ENCODE measurements at places on chromosomes 3 and 15. TPM values are rescaled to one million over a fixed set of nuclear protein-coding genes. Genes with fewer than 3 reads are reported as not detected.

- no peak for DNase-seq
- no peaks in the 10 kb centered on the region for H3K36me3 ChIP-seq
- no peak overlapping the region for H3K4me3 ChIP-seq
- no peaks in the 10 kb centered on the region for H3K27me3 ChIP-seq
These were observed 68.8 kb upstream of the GSK3B start for GRCh38 chr3:120163026-120163425.

DNA sequence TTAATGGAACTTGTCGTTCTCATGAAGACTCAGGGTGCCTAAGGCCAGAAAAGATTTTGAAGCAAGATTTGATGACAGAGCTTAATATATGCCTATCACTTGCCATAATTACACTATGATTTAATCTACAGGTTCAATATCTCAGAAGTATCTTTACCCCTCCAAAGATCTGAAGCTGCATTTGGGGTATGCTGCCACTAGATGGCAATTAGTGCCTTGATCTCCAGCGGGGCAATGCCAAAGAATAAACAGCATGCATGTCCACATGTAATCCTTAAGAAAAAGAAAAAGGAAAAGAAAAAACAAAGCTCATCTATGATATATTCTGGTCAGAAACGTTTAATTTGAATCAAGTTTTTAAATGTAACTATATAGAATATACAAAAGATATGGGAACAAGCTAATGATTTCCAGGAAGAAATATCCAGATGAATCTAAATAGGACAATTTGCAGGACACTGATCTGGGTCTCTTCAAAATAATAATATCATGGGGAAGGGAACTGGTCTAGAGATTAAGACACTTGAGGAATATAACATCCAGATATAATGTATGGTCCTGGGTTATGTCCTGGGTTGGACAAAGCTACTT, 55.0 kb upstream of the SOX14 start:
- no peaks in the 10 kb centered on the region for H3K4me1 ChIP-seq
- DNase-seq = no peak
- H3K4me3 ChIP-seq = no peak overlapping the region
- no peaks in the 10 kb centered on the region for H3K36me3 ChIP-seq
- H3K27me3 ChIP-seq = no peaks in the 10 kb centered on the region

DNA sequence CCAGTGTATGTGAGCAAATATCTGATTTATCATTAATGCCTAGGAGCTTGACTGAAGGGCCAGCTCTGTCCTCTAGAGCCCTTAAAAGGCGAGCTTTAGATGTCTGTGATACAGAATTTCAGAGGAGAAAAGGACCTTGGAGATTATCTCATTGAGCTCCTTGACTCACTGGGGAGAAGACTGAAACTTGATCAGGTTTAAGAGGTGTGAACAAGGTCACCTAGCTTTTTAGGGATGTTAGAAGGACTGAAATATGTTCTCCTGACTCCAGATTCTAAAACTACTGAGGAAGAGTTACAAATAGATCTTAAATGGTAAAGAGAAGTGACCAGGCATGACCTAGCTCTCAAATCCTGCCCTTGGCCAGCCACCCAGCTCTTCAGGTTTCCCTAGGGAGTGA, 193.7 kb upstream of the BHLHE40 start:
- no peaks in the 10 kb centered on the region for H3K27me3 ChIP-seq
- no peak for DNase-seq
- H3K27ac ChIP-seq = no peak overlapping the region
- no peak overlapping the region for H3K4me3 ChIP-seq
- no peaks in the 10 kb centered on the region for H3K36me3 ChIP-seq

DNA sequence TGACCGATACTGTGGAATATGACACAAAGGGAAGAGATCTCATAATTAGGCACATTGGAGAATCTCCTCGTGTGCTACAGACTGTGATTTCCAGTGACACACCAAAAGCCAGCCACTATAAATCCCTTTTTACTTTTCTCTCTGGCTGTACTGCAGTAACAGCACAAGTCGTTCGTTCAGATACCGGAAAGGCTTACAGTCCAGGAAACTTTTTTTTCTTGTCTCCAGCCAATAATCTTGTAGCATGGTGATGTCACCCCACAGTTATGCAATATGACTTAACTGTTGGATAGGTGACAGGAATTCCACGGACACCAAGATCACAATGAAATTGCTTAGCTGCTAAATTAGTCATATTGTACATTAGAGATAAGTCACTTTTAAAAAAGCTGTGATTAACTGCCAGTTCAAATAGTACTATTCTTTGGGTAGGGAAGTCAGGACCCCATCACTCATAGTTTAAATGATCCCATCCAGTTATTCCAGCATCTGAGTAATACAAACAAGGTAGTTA, 36.3 kb upstream of the TSC22D2 start:
- H3K27ac ChIP-seq = peak overlapping the region; percentile 61
- DNase-seq = peak; percentile 68
- no peaks in the 10 kb centered on the region for H3K36me3 ChIP-seq
- H3K27me3 ChIP-seq = no peaks in the 10 kb centered on the region
- no peaks in the 10 kb centered on the region for H3K4me1 ChIP-seq

DNA sequence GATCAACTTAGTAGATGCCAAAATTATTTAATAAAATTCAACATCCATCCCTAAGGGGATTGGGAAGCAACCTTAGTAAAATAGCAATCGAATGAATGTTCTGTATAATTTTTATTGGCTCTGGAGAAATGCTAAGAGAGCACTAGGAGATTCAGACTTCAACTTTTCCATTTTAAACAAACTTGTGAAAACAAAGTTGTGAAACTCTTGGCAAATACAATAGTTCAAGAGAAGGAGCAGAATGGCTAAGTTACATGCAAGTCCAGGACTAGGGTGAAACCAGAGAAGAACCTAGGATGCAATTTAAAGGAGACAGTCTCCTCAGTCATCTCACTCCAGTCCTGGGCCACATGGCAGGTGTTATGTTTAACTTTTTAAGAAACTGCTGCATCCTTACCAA, 16.7 kb upstream of the ZNF280D start:
- H3K36me3 ChIP-seq = no peaks in the 10 kb centered on the region
- DNase-seq = no peak
- H3K27ac ChIP-seq = no peak overlapping the region
- no peaks in the 10 kb centered on the region for H3K27me3 ChIP-seq

GRCh38 chr3:48428088-48428571, 1.8 kb downstream of the PLXNB1 start:
- peak overlapping the region; percentile 89 for H3K27ac ChIP-seq
- DNase-seq = no peak
- H3K4me3 ChIP-seq = peak overlapping the region; percentile 73
- peaks cover 18% of the 10 kb centered on the region for H3K4me1 ChIP-seq
- H3K36me3 ChIP-seq = no peaks in the 10 kb centered on the region

DNA sequence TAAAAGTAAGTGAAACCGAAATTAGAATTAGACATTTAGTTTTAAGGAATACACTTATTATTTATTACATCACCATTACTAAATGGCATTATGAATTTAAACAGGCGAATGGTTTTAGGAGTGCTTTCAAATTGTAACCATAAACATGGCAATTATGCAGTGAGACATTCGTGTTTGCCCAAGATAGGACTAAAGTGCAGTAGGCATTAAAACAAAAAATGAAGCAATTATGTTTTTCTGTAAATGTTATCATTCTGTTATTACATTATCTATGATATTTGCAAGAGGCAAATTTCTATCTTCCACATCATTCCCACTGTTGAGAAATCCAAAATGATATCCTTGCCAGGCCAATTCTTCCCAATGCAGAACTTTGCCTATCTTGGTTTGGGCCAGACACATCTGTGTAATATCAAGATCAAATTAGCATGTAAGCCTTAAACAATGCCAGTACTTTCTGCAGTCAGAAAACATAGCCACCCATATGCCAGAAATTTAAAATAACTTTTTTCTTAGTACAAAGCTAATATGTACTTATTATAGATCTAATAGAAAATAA, 156.9 kb downstream of the ATP8B4 start:
- H3K27me3 ChIP-seq = no peaks in the 10 kb centered on the region
- H3K4me3 ChIP-seq = no peak overlapping the region
- no peaks in the 10 kb centered on the region for H3K36me3 ChIP-seq

DNA sequence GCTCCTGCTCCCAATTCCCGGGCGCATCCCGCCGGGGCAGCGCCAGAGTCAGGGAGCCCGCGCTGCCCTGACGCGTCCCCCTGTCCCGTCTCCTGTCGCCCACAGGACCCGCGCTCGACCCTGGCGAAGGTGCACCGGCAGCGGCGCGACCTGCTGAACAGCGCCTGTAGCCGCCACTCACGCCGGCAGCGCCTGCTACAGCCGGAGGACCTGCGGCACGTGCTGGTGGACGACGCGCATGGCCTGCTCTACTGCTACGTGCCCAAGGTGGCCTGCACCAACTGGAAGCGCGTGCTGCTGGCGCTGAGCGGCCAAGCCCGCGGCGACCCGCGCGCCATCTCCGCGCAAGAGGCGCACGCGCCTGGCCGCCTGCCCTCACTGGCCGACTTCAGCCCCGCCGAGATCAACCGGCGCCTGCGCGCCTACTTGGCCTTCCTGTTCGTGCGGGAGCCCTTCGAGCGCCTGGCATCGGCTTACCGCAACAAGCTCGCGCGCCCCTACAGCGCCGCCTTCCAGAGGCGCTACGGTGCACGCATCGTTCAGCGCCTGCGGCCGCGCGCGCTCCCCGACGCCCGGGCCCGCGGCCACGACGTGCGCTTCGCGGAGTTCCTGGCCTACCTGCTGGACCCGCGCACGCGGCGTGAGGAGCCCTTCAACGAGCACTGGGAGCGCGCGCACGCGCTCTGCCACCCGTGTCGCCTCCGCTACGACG, 16.9 kb downstream of the C3orf22 start:
- H3K4me3 ChIP-seq = no peak overlapping the region
- H3K36me3 ChIP-seq = no peaks in the 10 kb centered on the region
- peak; percentile 5 for DNase-seq
- H3K27ac ChIP-seq = no peak overlapping the region
- no peaks in the 10 kb centered on the region for H3K4me1 ChIP-seq

- H3K27ac ChIP-seq = no peak overlapping the region
- H3K4me1 ChIP-seq = no peaks in the 10 kb centered on the region
- no peak for DNase-seq
- no peak overlapping the region for H3K4me3 ChIP-seq
- H3K27me3 ChIP-seq = no peaks in the 10 kb centered on the region
These were observed 81.1 kb upstream of the MFGE8 start for GRCh38 chr15:88994286-88994685.

- no peak overlapping the region for H3K27ac ChIP-seq
- no peaks in the 10 kb centered on the region for H3K4me1 ChIP-seq
- no peaks in the 10 kb centered on the region for H3K36me3 ChIP-seq
- H3K4me3 ChIP-seq = no peak overlapping the region
- DNase-seq = no peak
These were observed 32.6 kb downstream of the MB21D2 start for GRCh38 chr3:192884777-192885773.

GRCh38 chr3:111910806-111911205, 51.7 kb downstream of the PHLDB2 start:
- H3K27ac ChIP-seq = no peak overlapping the region
- no peaks in the 10 kb centered on the region for H3K36me3 ChIP-seq
- no peak overlapping the region for H3K4me3 ChIP-seq
- no peaks in the 10 kb centered on the region for H3K4me1 ChIP-seq

DNA sequence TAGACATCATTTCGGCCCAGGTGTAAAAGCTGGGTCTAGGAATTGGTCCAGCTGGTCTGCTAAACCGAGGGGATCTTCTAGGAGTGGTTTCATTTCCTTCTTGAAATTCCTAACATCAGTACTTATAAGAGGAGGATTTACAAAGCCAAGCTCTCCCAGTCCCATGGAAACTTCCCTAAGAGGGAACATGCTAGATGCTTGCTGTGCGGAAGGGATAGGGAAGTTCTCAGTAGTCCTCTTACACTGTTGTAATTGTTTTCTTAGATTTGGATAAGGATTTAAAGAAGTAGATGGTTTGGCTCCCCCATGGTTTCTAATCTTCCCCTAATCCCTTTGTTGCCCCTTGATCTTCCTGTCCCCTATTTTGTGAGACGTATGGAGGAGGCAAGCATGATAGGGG, 89.7 kb upstream of the XCR1 start:
- H3K27ac ChIP-seq = peak overlapping the region; percentile 0
- H3K27me3 ChIP-seq = no peaks in the 10 kb centered on the region
- H3K36me3 ChIP-seq = no peaks in the 10 kb centered on the region
- no peak for DNase-seq
- H3K4me3 ChIP-seq = no peak overlapping the region

- H3K27ac ChIP-seq = no peak overlapping the region
- H3K4me3 ChIP-seq = no peak overlapping the region
- no peaks in the 10 kb centered on the region for H3K27me3 ChIP-seq
- H3K36me3 ChIP-seq = no peaks in the 10 kb centered on the region
- no peak for DNase-seq
These were observed 382.3 kb upstream of the SEMA6D start for GRCh38 chr15:47334805-47335535.

DNA sequence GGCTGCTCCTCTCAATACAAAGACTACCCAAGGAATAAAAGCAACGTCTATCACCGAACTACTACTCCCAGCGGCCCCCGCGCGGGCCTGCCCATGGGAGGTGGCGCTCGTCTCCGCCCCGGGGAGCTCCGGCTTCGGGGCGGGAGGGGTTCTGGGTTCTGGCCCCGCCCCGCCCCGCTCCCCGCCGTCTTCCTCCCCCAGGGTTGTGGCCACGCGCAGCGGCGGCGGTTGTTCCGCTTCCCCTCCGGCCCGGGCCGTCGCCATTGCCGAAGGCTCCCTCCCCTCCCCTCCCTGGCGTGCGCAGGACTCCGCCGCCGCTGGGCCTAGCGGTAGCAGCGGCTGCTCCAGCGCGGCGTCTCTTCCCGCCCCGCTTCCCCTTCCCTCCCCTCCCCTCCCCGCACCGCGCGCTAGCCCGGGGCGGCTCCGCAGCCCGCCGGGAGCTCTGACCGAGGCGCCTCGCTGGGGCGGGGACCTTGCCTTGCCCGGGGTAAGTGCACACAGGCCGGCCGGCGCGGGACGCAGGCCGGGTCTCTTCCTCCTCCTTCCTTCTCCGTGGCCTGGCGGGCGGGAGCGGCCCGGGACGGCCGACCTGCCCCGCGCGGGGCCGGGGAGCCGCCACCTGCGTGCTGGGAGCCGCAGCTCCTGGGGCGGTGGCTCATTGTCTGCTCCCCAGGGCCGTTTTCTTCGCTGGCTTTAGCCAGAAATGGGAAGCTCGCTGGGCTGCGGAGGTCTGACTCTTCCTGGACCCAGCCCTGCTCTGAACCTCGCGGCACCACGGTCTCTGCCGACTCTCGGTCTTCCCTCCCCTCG, at the start of gene PAK2:
PAK2 (plus strand) TSS at position 187 of the 810 bp plus-strand sequence. CDS start 42,790 bp downstream, outside the sequence.
- H3K27ac ChIP-seq = peak within 1 kb of the TSS; percentile 100
- DNase-seq = peak; percentile 96
- no peaks in the 10 kb centered on the region for H3K4me1 ChIP-seq
- H3K36me3 ChIP-seq = no peaks in the 10 kb centered on the region
- peak within 1 kb of the TSS; percentile 93 for H3K4me3 ChIP-seq

- no peaks in the 10 kb centered on the region for H3K27me3 ChIP-seq
- no peak for DNase-seq
- H3K36me3 ChIP-seq = peaks cover 34% of the 10 kb centered on the region
- no peak overlapping the region for H3K4me3 ChIP-seq
- H3K27ac ChIP-seq = no peak overlapping the region
These were observed 1.3 kb downstream of the PSMD2 start for GRCh38 chr3:184300378-184300720.

GRCh38 chr15:57607570-57608000, 15.9 kb downstream of the MYZAP start:
- peak; percentile 88 for DNase-seq
- H3K4me3 ChIP-seq = no peak overlapping the region
- H3K36me3 ChIP-seq = no peaks in the 10 kb centered on the region

- H3K27ac ChIP-seq = no peak overlapping the region
- no peaks in the 10 kb centered on the region for H3K4me1 ChIP-seq
- H3K36me3 ChIP-seq = no peaks in the 10 kb centered on the region
- H3K4me3 ChIP-seq = no peak overlapping the region
- no peaks in the 10 kb centered on the region for H3K27me3 ChIP-seq
- no peak for DNase-seq
These were observed 563.6 kb downstream of the VGLL3 start for GRCh38 chr3:86427343-86427742.

Gene UBA3
- total RNA-seq = 59.0 TPM

Gene CPNE9
- not detected for total RNA-seq

Gene PPP2R3A
- 22.0 TPM for total RNA-seq

Gene XRN1
- 23.3 TPM for total RNA-seq

Gene ARL13B
- total RNA-seq = 4.4 TPM

Gene NXPE3
- 3.5 TPM for total RNA-seq
